IMR-90 (cell line): ENCODE measurements at places on chromosomes 3 and 15.
A peak's percentile ranks its signal among the peaks of the same experiment; 100 is the strongest.

DNA sequence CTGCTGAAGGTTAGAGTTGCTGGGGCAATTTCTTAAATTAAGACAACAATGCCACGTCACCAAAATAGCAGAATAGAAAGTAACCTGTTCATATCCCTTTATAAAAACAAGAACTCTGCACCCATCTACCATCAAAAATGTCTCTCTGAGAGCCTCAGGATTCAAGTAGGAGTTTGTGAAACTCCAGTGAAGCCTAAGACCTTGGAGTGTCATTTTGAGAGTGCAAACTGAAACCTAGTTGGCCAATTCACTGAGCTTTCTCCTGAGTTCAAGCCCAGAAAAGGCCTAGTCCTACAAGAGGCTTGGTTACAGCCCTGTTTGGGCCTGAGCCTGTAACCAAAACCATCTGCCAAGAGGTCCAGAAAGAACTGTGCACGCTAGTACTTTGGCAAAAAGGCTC, 335.1 kb downstream of the EFHB start:
- DNase-seq: no peak

DNA sequence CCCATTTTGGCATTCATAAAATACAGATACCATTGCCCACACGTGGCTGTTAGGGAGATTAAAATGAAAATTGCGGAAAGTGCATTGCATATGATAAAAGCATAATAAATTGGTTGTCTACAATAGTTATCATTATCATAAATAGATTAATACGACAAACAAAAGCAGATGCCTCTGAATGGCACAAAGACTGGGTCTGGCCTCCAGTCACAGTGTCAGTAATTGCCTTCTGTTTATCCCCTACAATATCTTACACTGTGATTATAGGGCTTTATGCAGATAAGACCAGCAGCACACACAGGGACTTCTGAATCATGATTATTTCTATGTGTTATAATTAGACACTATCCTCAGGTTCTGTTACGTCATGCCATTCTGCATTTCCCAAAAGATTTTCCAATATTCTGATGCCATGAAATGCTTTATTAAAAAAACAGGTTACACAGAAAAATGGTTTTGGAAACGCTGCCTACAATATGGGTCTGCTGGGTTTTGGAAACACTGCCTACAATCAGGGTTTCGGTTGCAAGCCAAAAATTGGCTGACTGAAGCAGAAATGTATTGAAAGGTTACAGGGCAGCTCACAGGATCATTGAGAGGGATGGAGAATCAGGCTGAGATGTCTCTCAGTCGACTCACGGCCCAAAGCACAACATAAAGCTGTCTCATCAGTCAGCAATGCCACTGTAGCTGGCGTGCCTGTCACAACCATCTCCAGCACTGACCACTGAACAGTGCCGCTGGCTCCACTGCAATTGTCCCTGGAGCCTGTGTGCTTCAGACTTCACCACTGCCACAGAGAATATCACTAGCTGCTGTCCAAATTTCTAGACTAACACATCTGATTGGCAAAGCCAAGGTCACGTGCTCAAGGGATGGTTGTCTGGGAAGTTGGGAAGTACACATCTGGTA, 248.1 kb downstream of the ERC2 start:
- DNase-seq: no peak

- no peak for DNase-seq
Measured at GRCh38 chr3:51478630-51479029, 21.2 kb downstream of the DCAF1 start.

GRCh38 chr15:51709031-51709430, 27.7 kb downstream of the SCG3 start:
- no peak for DNase-seq

GRCh38 chr15:39542385-39543065, 38.4 kb upstream of the THBS1 start:
- DNase-seq: no peak

GRCh38 chr3:18483226-18483625, 58.1 kb upstream of the SATB1 start:
- DNase-seq: no peak

- no peak for DNase-seq
Measured at GRCh38 chr15:58527573-58528187, 95.9 kb downstream of the LIPC start.

DNA sequence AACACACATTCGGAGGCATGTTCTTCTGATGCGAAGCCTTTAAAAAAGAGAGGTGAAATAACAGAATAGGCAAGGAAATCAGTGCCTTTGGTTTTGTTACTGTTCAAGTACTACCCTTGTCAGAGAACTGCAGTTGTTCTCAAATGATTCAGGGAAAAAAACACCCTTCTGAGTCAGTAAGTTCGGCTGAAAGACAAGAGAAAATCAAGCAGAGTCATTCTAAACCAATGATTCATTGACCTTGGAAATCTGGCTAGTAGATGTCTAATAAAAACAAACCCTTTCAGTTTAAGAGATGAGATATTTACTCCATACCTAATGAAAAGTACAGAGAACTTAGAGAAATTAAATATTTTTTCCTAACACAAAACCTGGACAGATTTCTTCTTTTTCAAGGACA, 72.7 kb upstream of the ABI3BP start:
- DNase-seq: peak; percentile 96

GRCh38 chr3:78792733-78793132, 975.1 kb downstream of the ROBO1 start:
- DNase-seq: no peak

GRCh38 chr3:183884097-183884426, 618 bp downstream of the PARL start:
- DNase-seq: no peak

DNA sequence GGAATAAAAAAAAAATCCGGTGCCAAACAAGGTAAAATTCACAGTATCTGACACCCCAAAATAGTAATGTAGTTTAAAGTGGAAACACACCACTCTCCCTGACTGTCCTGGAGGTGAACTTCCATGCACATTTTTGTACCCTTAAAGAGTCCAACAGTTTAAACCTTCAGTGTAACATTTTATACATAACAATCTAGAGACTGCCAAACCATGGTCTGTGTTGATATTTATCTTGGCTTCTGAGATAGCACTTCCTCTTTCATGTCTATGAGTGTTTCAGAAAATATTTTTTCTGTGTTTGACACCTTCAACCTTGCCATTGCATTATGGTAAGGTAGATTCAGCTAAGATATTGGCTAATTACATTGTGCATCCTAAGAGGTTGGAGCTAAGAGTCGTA, 13.9 kb downstream of the TMEM45A start:
- peak; percentile 26 for DNase-seq

GRCh38 chr3:8341821-8342247, 159.8 kb upstream of the LMCD1 start:
- no peak for DNase-seq

DNA sequence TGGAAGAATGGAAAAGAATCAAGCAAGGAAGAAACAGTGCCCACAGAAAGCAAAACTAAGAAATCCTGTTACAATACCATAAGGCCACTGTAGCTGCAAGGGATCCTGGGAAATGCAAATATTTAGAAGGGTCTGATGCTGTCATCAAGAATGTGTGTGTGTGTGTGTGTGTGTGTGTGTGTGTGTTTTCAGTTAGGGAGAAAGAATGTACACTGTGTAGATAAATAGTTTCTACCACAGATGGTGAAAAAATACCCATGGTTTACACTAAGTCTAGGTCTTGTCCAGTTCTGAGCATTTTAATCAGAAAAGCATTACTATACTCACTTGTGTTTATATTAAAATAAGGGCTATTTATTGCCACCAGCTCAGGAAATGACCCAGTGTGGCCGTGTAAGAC, 355.0 kb downstream of the RBMS3 start:
- DNase-seq: peak; percentile 77

DNA sequence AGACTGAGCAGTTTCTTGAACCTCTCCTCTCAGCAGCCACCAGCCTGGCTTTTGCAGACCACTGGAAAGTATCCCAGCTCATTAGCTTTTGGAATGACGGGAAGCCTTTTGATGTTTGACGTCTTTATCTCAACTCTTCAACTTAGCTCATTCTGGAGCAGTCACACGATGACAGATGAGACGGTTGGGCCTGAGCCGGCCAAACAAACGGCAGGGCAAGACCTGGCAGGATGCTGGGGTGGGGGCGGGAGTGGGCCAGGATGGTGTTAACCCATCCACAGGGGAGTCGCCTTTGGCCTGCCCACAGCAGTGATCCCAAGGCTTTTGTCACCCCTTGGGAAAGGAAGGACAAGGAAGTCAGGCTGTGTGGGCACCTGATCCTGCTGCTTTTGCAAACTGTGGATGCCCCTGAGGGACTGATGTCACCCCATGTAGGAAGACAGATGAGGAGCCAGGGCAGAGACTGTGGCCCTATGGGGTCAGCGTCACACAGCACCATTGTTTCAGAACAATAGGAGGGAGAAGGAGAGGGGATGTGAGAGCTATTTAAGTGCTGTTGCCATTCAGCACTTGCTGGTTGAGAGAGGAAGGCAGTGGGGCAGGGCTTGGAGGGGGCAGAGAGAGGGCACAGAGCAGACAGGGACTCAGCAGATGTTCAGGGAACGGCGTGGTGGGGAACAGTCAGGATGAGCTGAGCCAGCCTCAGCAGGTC, 121.9 kb upstream of the CTDSPL start:
- no peak for DNase-seq

DNA sequence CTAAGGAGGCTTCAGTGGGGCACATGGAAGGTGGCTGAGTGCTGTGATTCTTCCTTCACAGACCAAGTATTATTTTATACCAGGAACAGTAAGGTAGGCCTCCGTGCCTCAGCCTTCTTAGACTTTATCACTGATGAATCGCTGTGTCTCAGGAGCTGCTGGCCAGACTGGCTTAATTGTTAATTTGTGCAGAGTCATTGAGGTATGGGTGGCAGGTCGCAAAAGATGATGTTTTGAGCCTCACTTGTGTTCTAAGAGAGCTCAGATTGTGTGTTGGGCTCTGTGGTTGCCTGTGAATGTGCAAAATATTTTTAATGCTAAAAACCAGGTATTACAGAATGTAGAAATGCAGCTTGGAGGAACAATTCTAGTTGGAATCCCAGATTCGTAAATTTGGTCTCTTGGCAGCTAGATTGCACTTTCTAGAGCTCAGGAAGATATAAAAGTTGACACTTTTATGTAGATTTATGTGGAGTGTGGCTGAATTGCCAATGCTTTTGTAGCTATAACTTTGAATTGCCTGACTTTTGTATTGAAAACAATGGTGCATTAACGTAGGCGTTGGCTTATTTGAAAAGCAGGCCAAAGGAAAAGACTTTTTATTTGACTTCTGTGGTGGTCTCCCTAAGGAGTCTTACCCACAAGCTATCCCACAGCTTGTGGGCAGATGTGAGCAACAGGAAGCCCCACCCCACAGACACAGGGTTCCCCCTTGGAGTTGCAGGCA, 53.4 kb downstream of the LARS2 start:
- DNase-seq: no peak

DNA sequence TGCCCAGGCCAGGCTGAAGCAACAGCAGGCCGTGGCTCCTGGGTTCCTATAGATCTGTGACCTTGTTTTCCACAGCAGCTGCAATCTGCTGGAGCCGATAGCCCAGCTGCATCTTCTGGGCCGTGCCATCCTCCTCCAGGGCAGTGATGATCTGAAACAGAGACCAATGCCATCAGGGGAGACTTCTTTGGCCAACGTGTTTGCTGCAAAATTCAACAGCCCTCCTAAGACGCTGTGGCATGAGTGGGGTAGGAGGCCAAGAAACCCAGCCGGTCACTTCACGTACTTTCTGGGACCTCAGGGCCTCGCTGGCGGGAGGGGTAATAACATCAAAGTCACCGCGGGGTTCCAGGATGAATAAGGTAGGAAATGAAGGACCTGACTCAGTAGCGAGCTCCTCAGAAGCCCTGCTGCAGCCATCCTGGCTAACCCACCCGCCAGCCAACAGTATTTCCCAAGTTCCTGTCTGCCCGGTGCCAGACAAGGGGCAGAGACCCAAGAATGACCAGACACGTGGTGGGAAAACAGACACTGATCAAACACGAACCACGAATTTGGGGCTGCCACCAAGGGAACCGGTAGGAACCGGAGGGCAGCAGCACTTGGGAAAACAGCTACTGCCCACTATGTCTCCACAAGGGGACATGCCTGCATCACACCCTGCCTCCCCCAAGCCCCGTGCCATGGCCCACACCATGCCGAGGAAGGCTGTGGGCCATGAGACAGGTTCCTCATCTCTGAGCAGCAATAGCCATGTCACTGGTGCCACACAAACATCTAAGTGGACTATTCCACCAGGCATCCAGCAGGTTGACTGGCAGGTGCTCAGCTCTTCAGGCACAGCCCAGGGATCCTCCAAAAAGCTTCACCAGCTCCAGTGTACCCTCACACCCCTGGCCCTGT, 25.2 kb downstream of the PLXNB1 start:
- no peak for DNase-seq

DNA sequence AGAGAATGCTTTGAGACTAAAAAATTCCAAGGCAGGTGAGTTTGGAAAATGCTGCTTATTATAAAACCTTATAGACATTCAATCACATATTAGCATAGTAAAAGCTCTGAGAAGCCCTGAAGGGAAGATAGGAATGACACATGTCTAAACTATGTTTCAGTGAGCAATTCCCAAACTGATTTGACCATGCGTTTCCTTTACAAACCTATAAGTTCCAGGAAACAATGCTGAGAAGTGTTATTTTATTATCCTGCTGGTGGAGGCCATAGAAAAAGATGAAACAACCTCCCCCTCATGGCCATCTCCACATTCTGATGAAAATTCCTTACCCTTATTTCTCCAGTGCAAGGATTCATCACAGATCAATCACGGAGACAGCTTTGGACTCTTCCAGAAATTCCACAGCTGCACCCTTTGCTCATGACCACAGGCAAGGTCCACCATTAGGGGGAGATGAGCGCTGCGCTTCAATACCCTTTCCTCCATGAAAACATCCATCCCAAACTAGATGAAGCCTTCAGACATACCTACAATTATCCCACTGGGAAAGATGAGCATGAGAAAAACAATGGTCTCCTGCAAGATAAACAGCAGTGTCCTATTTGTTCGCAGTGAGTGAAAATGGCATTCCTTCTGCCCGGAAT, 372.1 kb downstream of the MAGI1 start:
- DNase-seq: peak; percentile 61

GRCh38 chr15:54304321-54304720, 326.1 kb downstream of the UNC13C start:
- no peak for DNase-seq

- no peak for DNase-seq
Measured at GRCh38 chr3:123154020-123154985, 47.4 kb upstream of the SEC22A start.

- DNase-seq: no peak
Measured at GRCh38 chr15:99143242-99143641, 38.4 kb downstream of the SYNM start.

DNA sequence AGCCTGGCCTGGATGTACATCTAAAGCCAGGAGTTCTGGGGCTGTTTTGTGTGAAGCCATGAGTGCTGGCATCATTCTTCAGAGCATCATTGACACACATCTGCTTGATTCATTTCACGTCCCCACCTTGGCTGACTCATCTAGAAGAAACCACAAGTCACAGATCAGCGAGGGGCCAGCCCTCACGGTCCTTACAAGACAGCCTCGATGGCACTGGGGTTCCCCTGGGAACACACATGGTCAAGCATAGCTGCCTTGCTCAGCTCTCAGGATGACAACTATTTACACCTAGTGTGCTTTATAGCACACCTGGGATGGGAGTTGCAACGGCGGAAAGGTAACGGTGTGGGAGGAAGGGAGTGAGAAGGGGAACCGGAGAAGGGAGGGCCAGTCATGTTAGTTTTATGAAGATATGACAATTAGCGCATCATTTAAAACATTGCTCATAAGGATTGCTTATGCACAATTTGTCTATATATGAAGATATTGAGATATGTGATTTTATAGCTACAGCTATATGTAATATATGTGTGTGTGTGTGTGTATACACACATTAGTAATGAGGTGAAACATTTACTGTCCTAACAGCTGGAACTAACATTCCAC, 227.1 kb downstream of the RPLP1 start:
- DNase-seq: no peak

GRCh38 chr3:79564192-79564591, 203.6 kb downstream of the ROBO1 start:
- DNase-seq: no peak
